ENCODE measurements at places on chromosomes 11 and 22.

DNA sequence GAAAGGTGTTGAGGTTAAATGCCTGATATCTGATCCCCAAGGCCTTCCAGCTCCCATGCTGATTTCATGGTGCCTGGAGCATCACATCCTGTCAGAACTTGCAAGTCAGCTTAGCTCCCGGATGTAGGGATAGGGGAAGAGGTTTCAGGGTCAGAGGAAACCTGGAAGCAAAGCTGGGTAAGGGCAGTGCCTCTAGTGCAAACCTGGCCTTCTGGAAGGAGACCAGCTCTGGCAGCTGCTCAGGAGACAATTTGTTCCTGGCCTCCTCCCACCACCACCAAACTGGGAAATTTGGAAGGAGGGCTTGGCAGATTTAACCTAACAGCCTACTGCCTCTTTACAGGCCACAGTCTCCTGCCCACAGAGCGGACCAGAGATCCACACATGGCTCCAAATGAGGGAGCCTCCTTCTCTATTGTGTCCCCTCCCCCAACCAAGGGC, 9.2 kb upstream of the TSKU start:
- DNase-seq: no peak

- no peak for DNase-seq
Measured at GRCh38 chr11:117518455-117518854, 190.8 kb downstream of the CEP164 start.

- no peak for DNase-seq
Measured at GRCh38 chr22:26766510-26767350, 109.3 kb downstream of the MIAT start.

- no peak for DNase-seq
Measured at GRCh38 chr11:91664521-91664920, 560.1 kb upstream of the FAT3 start.

- no peak for DNase-seq
Measured at GRCh38 chr22:20003304-20003703, 13.3 kb downstream of the ARVCF start.

GRCh38 chr22:23718371-23719165, 27.8 kb downstream of the RGL4 start:
- no peak for DNase-seq

DNA sequence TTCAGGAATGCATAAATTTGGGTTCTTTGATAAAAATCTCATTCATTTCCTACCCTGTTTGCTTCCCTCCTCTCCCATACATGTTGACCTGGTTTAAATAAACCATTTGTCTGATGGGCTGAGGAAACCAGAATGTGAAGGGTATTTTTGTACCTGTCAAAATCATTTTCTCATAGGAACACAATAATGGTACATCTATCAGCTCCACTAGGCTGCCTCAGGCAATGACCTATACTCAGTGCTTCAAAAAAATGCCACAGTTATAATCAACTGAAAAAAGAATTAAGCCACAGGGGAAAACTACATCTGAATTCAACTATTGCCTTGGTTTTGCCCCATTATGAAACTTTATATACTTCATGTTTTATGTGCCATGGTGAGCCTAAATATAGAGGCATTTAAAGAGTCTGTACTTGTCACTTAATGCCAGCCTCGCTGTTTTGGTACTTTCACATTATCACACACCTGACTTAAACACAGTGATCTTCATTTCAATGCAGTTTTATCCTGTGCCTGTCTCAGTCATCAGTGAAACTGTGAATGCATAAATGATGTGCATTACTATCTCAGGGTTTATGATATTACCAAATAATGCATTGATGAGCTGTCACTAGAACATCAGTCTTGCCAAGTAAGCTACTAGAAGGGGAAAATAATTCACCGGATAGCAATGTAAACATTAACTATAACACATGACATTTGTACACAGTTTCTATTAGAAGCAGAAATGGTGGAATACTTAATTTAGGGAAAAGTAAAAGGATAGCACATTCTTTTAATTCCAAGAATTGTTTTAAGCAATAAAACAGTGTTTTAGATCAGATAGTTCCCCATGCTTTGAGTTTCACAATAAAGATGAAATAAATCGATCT, 92.7 kb downstream of the MSANTD4 start:
- DNase-seq: no peak

- no peak for DNase-seq
Measured at GRCh38 chr11:82832983-82833382, 67.2 kb downstream of the PRCP start.

- DNase-seq: no peak
Measured at GRCh38 chr11:43234881-43235280, 76.9 kb upstream of the API5 start.

GRCh38 chr11:116188350-116188749, 584.4 kb downstream of the BUD13 start:
- DNase-seq: no peak

DNA sequence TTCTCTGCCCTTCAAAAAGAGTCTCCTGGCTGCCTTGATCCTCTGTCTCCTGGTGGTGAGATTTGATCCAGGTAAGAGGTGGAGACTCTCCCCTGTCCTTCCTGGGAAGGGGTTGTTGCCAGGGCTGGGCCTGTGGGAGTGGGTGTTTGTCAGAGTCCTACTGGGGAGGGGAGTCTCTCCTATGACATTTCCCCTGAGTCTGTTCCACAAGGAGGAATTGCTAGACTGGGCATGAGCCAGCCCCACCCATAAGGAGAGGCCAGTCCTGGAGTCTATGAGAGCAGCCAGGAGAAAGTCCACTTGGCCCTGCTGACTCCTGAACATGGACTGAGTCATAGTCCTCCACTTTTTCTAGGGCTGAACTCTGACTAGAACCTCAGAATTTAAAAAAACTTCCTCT, 7.4 kb downstream of the PEX26 start:
- no peak for DNase-seq

DNA sequence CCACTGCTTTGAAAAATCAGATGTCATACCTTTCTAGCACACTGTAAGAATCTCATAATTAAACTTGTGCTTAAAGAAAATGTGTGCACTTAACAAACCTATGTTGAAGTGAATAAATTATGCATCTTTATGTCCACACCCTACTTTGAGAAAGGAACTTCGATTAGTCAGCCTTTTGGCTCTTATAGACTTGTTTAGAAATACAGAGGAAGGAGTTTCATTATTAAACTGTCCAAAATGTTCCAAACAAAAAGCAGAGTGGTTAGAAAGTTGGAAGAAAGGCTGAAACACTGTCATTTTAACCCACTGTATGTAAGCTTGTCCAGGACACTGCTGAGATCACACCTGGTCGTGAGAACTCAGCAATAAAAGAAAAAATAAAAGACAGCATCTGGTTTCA, 863.2 kb upstream of the CHORDC1 start:
- no peak for DNase-seq

DNA sequence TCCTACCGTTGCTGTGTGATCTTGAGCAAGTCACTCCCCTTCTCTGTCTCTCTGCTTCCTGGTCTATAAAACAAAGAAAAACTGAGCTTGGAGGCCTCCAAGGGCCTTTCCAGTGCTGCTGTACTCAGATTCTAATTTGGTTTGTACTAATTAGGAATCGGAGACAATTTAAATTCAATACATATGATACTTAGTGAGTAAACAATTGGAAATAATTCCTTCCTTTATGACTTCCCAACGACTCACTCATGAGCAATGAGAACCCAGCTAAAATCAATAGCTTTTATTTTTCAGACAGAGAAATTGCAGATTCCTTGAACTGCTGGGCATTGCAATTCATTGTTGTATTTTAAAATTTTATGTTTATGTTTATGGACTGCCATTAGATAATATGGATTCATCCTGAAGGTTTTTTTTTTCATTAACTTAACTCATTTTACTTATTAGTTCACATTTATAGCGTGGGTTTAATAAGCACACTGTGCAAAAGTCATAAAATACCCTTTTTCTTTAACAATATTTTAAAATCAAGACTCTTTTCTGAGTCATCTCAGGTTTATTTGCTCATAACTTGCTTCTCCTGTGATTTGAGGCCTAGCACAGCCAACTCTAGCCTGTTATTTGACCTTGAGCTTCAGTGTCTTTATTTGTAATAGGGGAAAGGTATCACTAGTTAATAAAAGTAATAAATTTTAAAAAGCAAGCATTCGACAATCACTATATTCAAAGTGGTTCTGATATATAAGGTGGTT, 95.8 kb downstream of the TP53I11 start:
- DNase-seq: no peak

Measured in NCI-H524 treated with DMSO at 0.1 percent for 48 hours (cell line).